ENCODE measurements at places on chromosomes 3 and 15.
A peak's percentile ranks its signal among the peaks of the same experiment; 100 is the strongest.

GRCh38 chr15:92460023-92460422 is 66.3 kb downstream of the ST8SIA2 start:
- DNase-seq: no peak

- DNase-seq: no peak
Measured at GRCh38 chr15:99126131-99126588, 21.3 kb downstream of the SYNM start.

- no peak for DNase-seq
Measured at GRCh38 chr3:107986505-107986904, 104.3 kb downstream of the CD47 start.

DNA sequence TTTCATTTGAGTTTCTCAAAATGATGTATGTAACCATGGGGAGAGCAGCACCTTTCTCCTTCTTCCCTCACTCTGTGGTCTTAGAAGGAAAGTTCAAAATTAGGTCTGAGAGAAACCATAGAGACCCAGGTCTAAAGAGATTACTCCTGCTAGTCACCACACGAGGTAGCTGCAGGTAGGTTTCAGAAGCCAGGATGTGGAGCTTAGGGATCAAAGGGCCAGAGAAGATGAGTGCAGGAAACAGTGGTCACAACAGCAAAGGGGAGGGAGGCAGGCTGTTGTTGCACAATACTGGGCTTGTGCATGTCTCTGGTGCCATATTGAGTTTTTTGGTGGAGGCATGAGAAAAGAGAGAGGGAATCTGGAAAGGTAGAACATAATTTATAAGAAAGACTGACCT is 583.6 kb downstream of the AGBL1 start:
- DNase-seq: no peak

GRCh38 chr3:55782351-55782750 is 295.2 kb upstream of the WNT5A start:
- DNase-seq: no peak

GRCh38 chr3:155736381-155736780 is 8.5 kb downstream of the PLCH1 start:
- DNase-seq: no peak

GRCh38 chr3:124041553-124041952 is 49.6 kb upstream of the ROPN1 start:
- DNase-seq: no peak

DNA sequence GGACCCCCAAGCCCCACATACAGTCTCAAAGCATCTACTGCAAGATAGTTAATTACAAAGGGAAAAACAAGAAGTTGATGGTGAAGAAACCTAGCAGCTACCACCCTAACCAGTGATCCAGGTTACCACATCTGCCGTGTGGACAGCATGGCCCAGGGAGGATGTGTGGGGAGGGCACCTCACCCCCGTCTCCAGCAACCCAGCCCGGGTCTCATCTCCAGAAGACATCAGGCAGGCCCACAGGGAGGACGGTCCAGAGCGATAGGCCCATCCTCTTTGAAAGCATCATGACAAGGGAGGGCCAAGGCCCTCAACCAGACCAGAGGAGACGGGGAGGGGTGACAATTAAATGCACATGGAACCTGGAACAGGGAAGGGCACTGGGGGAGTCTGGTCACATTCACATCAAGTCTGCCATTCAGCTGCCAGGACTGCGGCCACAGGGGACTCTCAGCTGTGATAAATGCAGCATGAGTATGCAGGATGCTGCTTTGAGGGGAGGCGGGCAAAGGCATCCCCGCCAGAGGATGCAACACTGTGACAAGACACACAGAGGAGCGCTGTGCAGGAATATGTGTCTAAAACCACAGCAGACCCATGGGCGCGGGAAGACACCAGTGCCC is 18.8 kb downstream of the ZXDC start:
- no peak for DNase-seq

DNA sequence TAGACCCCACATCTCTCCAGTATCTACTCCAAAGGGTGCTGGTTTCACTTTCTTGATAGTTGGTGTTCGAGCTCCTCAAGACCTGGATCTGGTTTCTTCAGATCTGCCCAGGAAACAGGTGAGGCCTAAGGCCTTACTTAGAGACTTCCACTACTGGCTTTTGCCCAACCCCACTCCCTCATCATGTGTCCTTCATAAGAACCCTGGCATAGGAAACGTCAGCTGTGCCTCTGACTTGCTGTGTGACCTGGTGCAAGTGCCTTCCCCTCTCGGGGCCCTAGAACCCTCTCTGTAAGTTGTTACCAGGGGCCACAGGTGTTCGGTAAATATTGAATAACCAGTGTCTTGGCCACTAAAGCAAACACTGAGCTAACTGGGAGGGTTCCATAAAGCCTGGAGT is 3.9 kb downstream of the OXTR start:
- no peak for DNase-seq

GRCh38 chr3:18474202-18474601 is 49.1 kb upstream of the SATB1 start:
- DNase-seq: peak; percentile 5

GRCh38 chr3:126538316-126538715 is 14.4 kb downstream of the CHST13 start:
- DNase-seq: no peak

GRCh38 chr3:18758047-18758704 is 333.0 kb upstream of the SATB1 start:
- peak; percentile 2 for DNase-seq

DNA sequence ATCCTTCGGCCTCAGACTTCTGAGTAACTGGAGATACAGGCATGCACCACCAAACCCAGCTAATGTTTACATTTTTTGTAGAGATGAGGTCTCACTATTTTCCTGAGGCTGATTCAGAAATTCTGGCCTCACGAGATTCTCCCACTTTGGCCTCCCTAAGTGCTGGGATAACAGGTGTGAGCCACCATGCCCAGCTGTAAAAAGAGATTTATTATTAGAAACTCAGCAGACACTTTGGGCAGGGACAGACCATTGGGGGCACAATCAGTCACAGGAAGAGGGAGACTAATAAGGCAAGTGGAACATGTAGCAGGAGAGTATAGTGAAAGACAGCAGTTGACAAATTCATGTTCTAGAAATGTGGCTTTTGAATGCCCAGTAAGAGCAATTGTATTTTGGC is 249.2 kb downstream of the CBLB start:
- DNase-seq: no peak

- DNase-seq: no peak
Measured at GRCh38 chr15:74159773-74160172, 13.7 kb upstream of the ISLR start.

DNA sequence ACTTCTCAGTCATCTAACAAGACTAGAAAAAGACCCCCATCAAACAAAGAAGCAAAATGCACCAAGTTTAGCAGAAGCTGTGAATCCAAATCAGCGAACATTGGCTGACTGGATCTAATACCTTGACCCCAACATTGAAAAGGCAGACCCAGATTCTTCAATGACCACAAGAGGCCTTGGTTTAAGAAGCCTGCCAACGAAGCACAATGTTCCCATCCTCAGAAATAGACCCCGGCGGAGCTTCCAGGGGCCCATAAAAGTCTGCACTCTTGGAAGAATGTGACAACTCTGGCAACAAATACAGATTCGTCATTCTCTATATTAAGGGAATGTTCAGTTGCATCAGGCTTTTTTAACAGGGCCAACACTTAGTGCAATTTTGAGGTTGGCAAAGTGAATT is 112.8 kb upstream of the BCL6 start:
- DNase-seq: no peak

DNA sequence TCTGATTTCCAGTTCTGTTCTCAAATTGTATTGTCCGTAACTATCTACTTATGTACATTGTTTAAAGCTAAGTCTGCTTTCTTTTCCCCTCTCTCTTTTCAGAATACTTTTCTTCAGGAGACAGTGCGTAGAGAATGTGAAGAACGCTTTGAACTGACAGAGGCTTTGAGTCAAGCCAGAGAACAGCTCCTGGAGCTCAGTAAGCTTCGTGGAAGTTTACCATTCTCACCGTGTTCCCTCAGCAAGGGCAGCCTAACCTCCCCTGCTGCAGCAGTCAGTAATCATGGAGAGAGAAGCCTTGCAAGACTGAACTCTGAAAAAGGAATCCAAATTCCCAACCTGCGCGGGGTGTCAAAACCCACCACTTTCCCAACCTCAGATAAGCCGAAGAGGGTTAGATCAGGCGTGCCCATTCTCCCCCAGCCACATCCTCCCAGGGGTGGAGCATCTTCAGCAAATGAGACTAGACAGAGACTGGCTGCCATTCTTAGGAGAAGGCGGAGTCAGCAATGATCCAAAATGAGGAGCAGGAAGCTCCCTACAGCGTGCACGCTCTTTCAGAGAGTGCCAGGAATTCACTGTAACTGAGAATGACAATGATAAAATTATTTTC is 114.6 kb downstream of the CCNL1 start:
- no peak for DNase-seq

- no peak for DNase-seq
Measured at GRCh38 chr15:89753855-89754254, 2.8 kb upstream of the MESP1 start.

DNA sequence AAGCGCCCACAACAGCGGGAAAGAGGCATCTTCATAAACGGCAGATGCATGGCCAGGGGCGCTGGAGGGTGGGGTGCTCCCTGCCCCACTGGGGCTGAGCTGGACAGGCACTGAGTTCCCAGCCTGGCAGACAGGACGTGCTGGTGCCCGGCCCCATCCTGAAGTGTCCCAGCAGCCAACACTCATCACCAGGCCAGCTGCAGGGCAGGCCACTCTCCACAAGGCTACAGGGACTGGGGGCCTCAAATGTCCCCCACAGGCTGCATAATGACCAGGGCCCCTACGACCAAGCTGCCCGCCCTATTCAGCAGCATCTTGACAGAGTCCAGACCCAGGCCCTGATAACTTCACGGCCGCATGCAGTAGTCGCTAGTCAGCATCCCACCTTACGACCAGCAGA is 124.1 kb upstream of the IQSEC1 start:
- DNase-seq: no peak

- no peak for DNase-seq
Measured at GRCh38 chr15:90259524-90259923, 5.9 kb upstream of the NGRN start.

GRCh38 chr3:13584427-13584891 is 35.5 kb downstream of the FBLN2 start:
- DNase-seq: no peak

- no peak for DNase-seq
Measured at GRCh38 chr3:185825006-185825638, at the start of gene IGF2BP2. Gene IGF2BP2, minus strand, starts transcription at chr3:185825042. Its CDS starts 82 bp downstream, at chr3:185824960.

DNA sequence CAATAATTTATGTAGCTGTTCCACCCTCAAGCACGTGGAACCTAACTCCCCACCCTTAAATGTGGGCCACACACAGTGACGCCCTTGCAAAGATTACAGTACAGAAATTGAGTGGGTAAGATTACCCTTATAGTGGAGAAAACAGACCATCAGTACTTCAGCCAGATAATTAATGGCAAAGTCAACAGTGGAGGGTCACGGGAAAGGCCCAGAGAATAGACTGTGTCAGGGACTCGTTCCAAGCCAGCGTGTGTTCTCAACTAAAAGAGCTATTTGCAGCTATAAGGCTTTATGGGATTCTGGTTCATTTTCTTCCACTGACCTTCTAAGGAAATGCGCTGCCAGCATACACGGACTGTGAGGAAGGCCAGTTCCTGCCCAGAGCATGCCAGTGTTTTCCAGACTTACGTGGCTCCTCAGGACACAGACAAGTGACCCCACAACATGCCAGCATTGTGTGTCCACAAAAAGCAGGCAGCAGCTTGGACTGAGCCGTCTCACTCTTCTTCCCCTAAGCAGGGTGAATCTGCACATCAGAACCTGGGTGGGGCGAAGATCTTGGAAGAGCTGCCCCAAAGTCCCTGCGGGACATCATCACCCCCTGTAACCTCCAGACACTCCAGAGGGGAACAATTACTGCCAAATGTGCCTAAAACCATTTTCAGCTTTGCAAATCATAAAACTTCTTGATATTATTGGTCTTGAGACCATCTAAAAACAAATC is 428.5 kb downstream of the OCA2 start:
- no peak for DNase-seq

DNA sequence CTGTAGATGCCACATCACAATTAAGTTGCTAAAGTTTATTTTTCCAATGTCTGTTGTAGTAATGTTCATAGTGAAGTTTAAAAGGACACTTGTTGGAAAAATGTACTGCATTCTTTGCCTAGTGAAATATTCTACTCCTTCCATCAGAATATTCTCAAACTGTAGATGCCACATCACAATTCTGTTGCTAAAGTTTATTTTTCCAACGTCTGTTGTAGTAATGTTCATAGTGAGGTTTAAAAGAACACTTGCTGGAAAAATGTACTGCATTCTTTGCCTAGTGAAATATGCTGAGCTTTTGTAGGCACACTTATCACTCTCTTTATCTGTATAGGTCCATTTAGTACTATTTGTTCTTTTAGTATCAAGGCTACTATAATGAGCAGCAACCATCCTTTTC is 836.1 kb downstream of the NAALADL2 start:
- no peak for DNase-seq

DNA sequence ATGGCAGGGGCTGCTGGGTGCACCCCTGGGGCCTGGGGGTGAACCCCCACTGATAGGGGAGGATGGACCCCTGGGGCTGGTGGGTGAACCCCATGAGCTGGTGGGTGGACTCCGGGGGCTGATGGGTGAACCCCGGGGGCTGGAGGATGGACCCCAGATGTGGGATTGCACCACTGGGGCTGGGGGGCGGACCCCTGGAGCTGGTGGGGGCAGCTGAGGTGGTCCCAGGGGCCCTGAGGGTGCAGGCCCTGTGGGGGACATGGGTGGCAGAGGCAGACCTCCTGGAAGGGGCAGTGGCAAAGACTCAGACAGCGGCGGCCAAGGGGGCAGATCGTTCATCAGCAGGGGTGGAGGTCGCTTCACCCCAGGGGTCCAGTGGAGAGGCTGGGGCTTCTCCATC is 17.4 kb upstream of the TXNRD3 start:
- DNase-seq: no peak

DNA sequence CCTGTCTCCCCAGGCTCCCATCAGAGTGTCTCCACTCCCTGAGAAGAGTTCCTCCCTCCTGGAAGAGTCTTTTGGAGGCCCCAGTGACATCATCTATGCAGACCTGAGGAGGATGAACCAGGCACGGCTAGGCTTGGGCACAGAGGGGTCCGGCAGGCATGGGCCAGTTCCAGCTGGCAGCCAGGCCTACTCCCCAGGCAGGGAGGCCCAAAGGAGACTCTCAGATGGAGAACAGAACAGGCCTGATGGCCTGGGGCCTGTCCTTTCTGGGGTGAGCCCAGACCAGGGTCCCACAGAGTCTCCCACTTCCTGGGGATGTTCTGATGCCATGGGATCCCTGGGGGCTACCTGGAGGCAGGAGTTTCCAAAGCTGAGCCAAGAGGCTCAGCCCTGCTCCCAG is 8.5 kb downstream of the SH2D7 start:
- DNase-seq: no peak

- DNase-seq: no peak
Measured at GRCh38 chr3:47034868-47035489, 55.5 kb downstream of the NBEAL2 start.

DNA sequence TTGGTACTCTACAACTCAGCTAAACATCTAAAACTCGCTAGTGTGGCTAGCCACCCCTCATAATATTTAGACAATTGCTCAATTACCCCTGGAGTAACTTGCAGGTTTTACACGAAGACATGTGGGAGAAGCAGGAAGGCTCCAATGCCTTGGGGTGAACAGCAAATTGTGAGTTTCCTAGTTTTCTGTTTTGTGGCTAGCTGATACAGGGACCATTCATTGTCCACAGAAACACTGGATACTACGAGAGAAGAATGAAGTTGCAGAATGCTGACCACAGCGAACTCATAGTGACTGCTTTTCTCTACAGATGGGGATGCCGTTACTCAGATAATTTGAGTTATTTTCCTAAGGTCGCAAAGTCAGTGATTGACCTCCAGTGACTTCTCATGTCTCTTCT is 212.9 kb downstream of the P3H2 start:
- DNase-seq: no peak

Measured in HS-5 (cell line).